B cell (primary cell): ENCODE measurements at places on chromosomes 6 and 20. TPM values are rescaled to one million over a fixed set of nuclear protein-coding genes. Genes with fewer than 3 reads are reported as not detected.

Gene MOCS3
- polyA plus RNA-seq = 0.91 and 1.0 TPM in 2 replicates

Gene CNKSR3
- polyA plus RNA-seq = not detected in 2 replicates

Gene ARMC2
- polyA plus RNA-seq = 4.4 and 4.8 TPM in 2 replicates

Gene ANKRD6
- polyA plus RNA-seq = 2.9 and 3.8 TPM in 2 replicates

Gene FKBP1C
- polyA plus RNA-seq = 0.07 TPM in 1 of 2 replicates, not detected in the other

- no peak for DNase-seq
These were observed 4.6 kb downstream of the VARS2 start for GRCh38 chr6:30918670-30919069.

DNA sequence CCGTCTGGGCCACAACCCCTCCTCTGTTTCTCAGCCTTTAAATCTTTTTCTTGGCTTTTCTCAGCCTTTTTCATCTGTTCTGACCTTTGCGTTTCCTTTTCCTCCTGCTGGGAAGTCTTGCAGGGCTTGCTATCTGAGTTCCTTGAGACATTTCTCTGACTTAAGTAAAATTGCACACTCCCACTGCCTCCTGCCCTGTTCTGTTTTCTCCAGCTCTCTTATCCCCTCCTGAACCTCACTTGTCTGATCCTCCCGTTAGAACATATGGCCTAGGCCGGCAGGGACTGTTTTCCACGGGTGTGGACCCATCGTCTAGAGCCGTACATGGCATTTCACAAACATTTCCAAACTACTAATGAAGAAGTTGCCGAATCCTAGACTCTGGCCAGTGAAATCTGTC is 63.0 kb downstream of the ARID1B start:
- DNase-seq = no peak

GRCh38 chr20:19855416-19855815 is 97.4 kb downstream of the RIN2 start:
- no peak for DNase-seq

DNA sequence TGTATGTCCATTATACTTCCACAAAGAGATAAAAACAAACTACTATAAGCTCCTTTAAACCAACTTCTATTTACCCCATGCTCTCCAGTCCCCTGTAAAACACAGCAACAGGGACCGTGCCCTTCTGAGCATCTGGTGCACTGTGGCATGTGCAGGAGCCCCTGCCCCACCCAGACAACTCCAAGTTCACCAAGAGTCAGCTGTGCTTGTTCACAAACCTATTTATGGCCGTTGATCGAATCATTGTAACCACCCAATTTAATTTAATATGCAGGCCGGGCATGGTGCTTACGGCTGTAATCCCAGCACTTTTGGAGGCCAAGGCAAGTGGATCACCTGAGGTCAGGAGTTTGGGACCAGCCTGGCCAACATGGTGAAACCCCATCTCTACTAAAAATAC is 13.7 kb upstream of the BLCAP start:
- no peak for DNase-seq

DNA sequence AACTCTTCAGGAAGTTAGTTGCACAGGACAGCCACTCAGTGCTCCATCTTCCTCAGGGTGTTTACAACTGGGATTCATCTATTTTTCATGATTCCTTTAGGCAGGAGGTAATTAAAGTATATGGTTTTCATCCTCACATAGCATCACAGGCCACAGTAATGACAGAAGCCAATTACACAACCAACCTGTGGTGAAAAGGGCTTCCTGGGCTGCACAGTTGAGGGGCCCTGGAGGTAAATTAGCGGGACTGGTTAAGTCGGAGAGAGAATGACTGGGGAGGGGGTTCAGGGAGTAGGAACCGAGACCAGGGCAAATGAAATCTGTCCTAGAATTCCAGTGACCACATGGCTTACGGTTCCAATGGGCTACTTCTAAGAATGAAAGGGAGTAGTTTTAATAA is 37.0 kb downstream of the BAK1 start:
- DNase-seq = no peak

GRCh38 chr20:58377766-58378401 is 11.1 kb upstream of the VAPB start:
- DNase-seq = no peak

DNA sequence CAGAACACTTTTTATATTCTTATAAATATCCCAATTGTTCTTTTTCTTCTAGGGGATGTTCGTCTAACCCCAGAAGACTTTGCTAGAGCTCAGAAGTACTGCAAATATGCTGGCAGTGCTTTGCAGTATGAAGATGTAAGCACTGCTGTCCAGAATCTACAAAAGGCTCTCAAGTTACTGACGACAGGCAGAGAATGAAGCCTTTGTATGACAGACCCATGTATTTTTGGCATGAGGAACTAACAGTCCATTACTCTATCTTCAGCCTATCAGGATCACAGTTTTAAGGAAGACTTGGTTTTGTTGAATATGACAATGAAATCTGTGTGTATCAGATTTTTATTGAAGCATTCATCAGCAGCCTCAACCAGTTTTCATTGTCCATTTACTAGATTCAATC is 71.4 kb downstream of the VTA1 start:
- DNase-seq = no peak

DNA sequence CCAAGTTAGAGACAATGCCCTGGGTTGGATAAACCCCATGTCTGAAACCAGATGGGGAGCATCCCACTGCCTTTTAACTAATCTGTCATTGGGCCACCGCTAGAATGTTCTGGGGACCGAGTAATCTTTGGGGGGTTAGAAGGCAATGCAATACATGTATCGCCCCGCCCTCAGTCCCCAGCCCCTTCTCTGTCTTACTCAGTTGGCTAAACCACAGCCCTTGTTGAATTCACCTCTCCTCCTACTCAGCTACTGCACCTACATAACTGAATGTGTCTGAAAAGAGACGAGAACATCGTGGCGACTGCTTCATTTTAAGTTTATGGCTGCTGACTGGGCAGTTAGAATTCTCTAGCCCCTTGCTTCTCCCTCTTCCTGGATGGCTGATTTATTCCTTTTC is 15.1 kb upstream of the CCR6 start:
- no peak for DNase-seq

GRCh38 chr6:147905711-147906110 is 397.2 kb downstream of the SAMD5 start:
- DNase-seq = no peak

DNA sequence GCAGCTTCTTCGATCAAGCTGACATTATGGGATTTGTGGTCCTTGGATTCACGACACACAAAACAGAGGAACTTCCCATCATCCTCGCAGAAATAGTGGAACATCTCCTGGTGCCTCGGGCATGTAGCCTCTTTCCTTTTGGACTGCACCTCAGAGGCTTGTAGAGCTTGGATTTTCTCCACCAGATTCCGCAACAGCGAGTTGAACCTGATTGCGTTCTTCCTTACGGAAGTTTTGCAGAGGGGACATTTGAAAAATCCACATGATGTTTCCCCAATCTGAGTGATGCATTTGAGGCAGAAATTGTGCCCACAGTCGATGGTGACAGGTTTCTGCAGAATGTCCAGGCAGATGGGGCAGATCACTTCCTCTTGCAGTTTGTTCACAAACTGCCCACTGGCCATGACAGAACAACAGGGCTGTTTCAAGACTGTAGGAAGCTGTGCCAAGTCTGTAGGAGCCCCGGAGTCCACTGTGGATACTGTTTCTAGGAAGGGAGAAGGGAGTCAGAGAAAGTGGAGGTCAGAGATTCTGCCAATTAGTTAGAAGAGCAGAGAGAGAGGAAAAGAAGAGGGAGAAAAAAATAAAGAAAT is 392 bp downstream of the TRIM31 start:
- no peak for DNase-seq

GRCh38 chr6:1504465-1504864 is 105.2 kb upstream of the FOXC1 start:
- DNase-seq = no peak

GRCh38 chr6:148648754-148649453 is 97.9 kb upstream of the UST start:
- DNase-seq = no peak

GRCh38 chr6:78868116-78868515 is 765 bp downstream of the IRAK1BP1 start:
- DNase-seq = no peak

GRCh38 chr6:118558464-118559217 is 10.5 kb downstream of the PLN start:
- DNase-seq = no peak

GRCh38 chr6:46948699-46949098 is 27.0 kb upstream of the ADGRF5 start:
- DNase-seq = no peak

- DNase-seq = no peak
These were observed 210.4 kb downstream of the TAF4 start for GRCh38 chr20:61855286-61855685.

DNA sequence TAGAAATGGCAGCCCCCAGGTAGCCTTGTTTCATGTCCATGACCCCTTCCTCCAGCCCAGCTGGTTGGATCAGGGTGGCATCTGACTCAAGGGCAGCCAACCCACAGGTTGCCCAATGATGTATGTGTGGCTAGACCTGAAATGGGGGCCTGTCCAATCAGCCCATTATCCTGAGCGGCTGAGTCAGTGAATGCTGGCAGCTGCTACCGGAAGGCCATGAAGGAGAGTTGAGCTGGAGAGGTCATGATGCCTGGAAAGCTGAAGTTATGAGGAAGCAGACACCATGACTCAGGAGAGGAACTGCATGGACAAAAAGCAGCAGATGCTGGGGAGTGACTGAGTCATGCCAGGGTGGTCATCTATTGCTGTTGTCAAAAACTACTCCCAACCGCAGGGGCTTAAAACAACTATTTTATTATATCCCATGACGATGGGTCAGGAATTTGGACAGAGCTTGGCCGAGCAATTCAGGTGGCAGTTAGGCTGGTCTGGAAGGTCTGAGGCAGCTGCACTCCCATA is 67.3 kb downstream of the MDGA1 start:
- DNase-seq = no peak
